ENCODE measurements at places on chromosomes 16 and 17. TPM values are rescaled to one million over a fixed set of nuclear protein-coding genes. Genes with fewer than 3 reads are reported as not detected.

Gene TEX14
- 0.90 TPM for polyA plus RNA-seq

Gene RHBDL3
- polyA plus RNA-seq, result 0.50 TPM

Gene IRF8
- not detected for polyA plus RNA-seq

Gene MT1B
- not detected for polyA plus RNA-seq

Gene SOST
- not detected for polyA plus RNA-seq

Gene IRX3
- polyA plus RNA-seq, result not detected

Gene DCAF7
- 38.3 TPM for polyA plus RNA-seq

Gene GRIN2A
- 0.11 TPM for polyA plus RNA-seq

Gene NLGN2
- 13.8 TPM for polyA plus RNA-seq

Gene HOXB7
- polyA plus RNA-seq, result not detected

Gene EPX
- not detected for polyA plus RNA-seq

Gene KRTAP2-1
- not detected for polyA plus RNA-seq

Data from neural cell (in vitro differentiated cells).